ENCODE measurements at places on chromosomes 4 and X.

GRCh38 chr4:17577665-17578481, 875 bp downstream of the LAP3 start:
- no peak for DNase-seq

DNA sequence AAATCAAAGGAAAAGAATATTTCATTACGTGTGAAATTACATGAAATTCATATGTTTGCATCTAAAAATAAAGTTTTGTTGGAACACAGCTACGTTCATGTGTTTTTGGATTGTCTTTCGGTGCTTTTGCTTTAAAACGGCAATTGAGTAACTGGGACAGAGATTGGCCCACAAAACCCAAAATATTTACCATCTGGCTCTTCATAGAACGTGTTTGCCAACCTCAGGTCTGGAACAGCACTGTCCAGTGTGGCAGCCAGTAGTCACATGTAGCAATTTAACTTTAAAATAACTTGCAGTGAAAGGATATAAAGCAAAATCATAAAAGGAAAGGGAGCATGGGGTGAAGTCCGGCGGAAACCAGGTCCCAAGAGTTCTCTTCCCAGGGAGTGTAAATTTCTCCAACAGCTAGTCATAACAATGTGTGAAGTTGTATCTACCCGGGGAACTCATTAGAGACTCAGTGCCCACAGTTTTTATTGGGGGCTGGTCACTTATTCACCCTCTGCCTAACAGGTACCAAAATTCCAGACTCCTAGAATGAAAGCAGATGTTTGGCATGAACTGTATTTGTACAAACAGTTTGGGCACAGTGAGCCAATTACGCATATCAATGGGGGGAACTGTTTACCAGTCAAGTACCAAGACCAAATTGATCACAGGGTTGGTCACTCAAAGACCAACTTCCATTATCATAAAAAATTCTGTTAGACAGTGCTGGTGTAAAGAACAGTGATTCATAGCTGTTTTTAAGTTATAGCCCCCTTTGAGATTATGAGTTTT, 10.3 kb downstream of the OCIAD1 start:
- no peak for DNase-seq

DNA sequence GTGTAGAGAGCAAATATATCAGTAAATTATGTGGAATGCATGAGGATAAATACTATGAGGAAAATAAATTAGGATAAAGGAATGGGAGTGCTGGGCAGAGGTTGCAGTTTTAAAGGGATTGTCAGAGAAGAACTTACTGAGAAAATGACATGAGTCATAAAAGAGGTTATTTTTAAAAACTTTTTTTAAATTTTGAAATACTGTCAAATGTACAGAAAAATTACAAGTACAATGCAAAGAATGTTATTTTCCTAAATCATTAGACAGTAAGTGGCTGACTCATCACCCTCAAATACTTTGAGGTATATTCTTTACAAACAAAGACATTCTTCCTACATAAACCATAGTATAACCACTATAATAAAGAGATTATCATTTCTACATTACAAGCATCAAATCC, 29.8 kb upstream of the H2AZ1 start:
- peak; percentile 83 for DNase-seq

- DNase-seq: no peak
Measured at GRCh38 chr4:92362028-92362427, 58.3 kb downstream of the GRID2 start.

DNA sequence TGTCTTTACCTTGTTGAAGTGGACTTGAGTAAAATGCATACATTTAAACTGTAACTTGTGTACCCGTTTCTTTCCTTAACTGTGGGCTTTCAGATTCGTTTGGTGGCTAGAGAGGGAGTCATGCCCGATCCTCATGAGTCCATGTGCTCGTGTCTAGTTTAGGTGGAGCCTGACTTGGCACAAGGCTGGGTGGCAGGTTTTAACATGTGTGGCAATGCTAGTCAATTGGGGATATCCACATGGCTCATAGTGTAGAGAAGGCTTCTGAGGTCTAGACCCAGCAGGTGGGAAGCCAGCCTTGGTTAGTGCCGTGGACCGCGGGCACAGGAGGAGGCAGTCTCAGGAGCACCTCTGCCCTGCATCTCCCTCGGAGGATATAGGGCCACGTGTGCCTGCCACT, 48.5 kb upstream of the CLCN4 start:
- DNase-seq: no peak

- DNase-seq: no peak
Measured at GRCh38 chr4:8719421-8719820, 126.9 kb downstream of the CPZ start.

GRCh38 chrX:155888139-155888538, 7.0 kb downstream of the VAMP7 start:
- DNase-seq: peak; percentile 78

DNA sequence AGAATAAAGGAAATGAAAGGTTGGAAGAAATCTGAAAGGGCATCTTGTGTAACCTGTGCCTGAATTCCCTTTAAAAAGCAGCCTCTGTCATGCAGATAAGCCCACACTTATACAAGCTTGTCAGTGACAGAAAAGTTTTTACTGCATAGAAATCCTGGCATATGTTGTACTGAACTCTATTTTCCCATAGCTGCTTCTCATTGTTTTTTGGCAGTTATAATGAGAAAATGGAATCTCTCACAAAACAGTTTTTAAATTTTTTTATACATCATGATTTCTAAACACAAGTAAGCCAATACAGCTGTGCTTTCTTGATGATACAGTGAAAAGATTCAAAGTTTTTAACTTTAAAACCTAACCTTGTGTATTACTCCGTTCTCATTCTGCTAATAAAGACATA, 511.4 kb upstream of the ARX start:
- no peak for DNase-seq

DNA sequence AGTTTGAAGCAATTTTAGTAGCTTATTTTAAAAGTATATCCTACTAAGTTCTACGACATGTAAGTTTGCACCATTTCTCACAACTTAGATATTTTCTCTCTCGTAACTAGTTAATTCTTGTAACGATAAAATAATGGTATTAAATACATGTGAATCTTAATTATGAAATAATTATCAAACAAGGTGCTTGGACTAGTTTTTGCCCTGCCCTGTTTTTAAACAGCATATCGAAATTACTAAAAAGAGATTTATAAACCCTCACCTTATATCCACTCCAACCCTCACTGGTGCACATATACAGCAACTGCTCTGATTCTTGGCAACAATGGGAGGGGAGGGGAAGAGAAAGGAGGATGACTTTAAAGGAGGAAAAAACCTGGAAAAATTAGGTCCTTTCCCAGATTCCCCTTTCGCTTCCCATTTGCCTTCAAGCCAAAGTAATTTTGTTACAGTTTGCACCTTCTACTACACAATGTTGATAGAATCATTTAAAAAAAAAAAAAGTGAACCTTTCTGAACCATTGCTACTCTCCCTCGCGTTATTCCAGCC, 820 bp upstream of the MAB21L2 start:
- no peak for DNase-seq

GRCh38 chr4:47410271-47410670, 53.2 kb downstream of the COMMD8 start:
- DNase-seq: no peak

- DNase-seq: no peak
Measured at GRCh38 chr4:105588252-105588651, 35.8 kb downstream of the ARHGEF38 start.

GRCh38 chrX:64894454-64895038, 81.7 kb downstream of the ZC4H2 start:
- no peak for DNase-seq
